H1 (cell line): ENCODE measurements at places on chromosomes 16 and 17. TPM values are rescaled to one million over a fixed set of nuclear protein-coding genes. Genes with fewer than 3 reads are reported as not detected.

CDH11 gene
- 8.4 and 8.7 TPM in 2 replicates for total RNA-seq

SLX4 gene
- 10.9 and 11.4 TPM in 2 replicates for total RNA-seq

DNA sequence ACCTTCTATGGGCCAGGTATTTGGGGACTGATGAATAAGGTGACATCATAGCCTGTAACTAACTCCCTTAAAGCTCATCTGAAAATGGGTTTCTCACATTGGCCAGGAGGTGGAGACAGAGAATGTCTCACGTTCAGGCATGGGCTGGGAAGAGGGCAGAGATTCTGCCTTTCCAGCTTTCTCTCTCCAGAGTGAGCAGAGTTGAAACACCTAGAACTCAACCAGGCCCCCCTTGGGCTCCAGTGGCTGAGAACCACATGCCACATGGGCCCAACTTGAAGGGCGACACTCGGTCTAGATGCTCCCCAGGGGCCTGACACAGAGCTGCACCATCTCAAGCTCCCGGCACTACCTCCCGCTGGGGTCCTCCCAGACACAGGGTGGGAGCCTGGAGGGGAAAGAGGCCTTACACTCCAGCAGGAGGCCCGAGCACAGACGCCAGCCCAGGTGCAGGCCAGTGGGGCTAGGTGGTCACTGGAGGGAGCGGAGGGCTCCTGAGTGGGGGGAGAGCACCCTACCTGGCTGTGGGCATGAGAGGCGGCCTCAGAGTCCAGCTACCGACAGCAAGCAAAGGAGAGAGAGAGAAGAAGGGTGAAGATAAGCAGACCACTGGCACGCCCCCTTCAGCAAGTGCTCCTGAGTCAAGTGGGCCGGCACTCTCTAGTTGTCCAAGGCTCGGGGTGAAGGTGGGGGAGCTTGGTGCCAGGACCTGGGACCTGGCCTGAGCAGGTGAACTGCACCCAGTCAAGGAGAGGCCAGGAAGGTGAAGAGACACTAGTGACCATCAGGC lies 55.9 kb downstream of the MYO18A start:
- H3K27me3 ChIP-seq = no peaks in the 10 kb centered on the region
- peak; percentile 57 for DNase-seq

- H3K4me1 ChIP-seq = no peaks in the 10 kb centered on the region; the same call in 1 of the 2 replicates
- peaks cover 11% of the 10 kb centered on the region for H3K36me3 ChIP-seq
- no peaks in the 10 kb centered on the region for H3K27me3 ChIP-seq
- H3K27ac ChIP-seq = no peak overlapping the region
- no peak for DNase-seq
Measured at GRCh38 chr17:16378636-16379282, 2.1 kb upstream of the UBB start.

DNA sequence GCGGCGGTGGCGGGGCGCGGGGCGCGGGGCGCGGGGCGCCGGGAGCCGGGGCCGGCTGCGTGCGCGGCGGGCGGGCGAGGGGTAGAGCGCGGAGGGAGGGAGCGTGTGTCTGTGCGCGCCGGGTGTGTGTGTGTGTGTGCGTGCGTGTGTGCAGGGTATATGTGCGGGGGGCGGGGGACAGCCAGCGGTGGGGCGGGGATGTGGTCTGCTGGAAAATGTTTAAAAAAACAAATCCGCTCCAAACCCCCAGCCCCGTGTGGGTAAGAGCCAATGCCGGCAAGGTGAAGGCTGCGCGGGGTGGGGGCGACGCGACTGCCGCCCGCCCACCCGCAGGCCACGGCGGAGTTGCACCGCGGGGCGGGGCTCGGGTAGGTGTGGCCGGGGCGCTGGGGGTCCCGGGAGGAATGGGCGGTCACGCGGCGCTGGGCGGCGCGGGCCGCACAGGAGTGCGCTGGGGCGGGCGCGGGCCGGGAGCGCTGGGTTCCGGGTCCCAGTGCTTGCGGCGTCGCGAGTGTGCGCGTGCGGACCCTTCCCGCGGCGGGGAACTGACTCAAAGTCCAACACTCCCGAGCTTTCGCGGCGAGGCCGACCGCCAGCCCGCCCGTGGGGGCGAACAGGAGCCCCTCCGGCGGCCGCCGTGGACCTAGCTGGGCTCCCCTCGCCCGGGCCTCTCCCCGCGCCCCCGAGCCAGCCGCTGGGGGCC lies at the start of gene CYGB:
CYGB (minus strand) TSS at position 132 of the 703 bp plus-strand sequence. CDS start 167 bp downstream, outside the sequence.
- H3K27me3 ChIP-seq = peaks cover 46% of the 10 kb centered on the region
- DNase-seq = no peak
- H3K4me3 ChIP-seq = peak within 1 kb of the TSS; percentile 67
- no peaks in the 10 kb centered on the region for H3K36me3 ChIP-seq

GRCh38 chr17:9887508-9887907 lies 17.6 kb downstream of the RCVRN start:
- no peaks in the 10 kb centered on the region for H3K4me1 ChIP-seq
- no peaks in the 10 kb centered on the region for H3K36me3 ChIP-seq
- H3K4me3 ChIP-seq = no peak overlapping the region
- no peak for DNase-seq
- H3K27ac ChIP-seq = no peak overlapping the region

GPR142 gene
- not detected in 2 replicates for total RNA-seq

DNA sequence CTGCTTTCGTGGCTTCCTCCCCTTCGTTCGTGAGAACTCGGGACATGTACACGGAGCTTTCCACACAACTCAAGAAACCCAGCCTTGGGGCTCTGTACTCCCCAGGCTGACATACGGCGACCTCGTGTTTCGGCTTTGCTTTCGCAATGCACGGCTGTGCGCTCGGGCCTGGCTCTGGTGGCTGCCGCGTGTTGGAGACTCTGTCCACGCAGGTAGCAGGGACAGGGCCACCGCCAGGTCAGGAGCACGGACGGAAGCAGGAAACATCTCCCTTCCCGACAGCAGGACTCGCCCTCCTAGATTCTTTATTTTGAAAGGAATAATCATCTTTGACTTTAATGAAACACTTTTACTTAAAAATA lies 17.3 kb downstream of the UTS2R start:
- H3K27ac ChIP-seq = no peak overlapping the region
- no peaks in the 10 kb centered on the region for H3K27me3 ChIP-seq
- H3K36me3 ChIP-seq = no peaks in the 10 kb centered on the region
- peaks cover 7% of the 10 kb centered on the region; the same call in 1 of the 2 replicates for H3K4me1 ChIP-seq
- DNase-seq = no peak
- H3K4me3 ChIP-seq = no peak overlapping the region

FBXW10 gene
- total RNA-seq = not detected in 2 replicates

GRCh38 chr17:76524598-76525512 lies 12.7 kb downstream of the CYGB start:
- H3K27me3 ChIP-seq = no peaks in the 10 kb centered on the region
- H3K27ac ChIP-seq = no peak overlapping the region
- no peaks in the 10 kb centered on the region for H3K36me3 ChIP-seq
- no peak overlapping the region for H3K4me3 ChIP-seq

DNA sequence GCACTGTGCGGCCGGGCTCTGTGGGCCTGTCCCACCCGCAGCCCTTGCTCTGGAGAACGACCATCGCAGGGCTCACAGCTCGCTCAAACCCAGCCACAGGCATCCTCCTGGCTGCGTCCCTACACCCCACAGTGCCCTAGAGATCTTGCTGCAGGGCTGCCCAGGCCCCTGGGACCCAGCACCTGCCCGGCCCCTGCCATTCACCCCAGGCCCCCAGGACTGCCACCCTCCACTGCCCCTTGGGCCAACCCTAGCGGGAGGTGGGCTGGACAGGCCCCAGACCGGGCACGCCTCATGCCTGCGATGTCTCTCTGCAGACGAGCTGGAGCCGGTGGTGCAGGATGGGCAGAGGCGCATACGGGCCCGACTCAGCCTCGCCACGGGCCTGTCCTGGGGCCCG lies 56.1 kb upstream of the ZC3H18 start:
- H3K27me3 ChIP-seq = no peaks in the 10 kb centered on the region
- H3K4me3 ChIP-seq = no peak overlapping the region
- H3K36me3 ChIP-seq = no peaks in the 10 kb centered on the region
- DNase-seq = no peak
- no peak overlapping the region for H3K27ac ChIP-seq
- no peaks in the 10 kb centered on the region for H3K4me1 ChIP-seq

DNA sequence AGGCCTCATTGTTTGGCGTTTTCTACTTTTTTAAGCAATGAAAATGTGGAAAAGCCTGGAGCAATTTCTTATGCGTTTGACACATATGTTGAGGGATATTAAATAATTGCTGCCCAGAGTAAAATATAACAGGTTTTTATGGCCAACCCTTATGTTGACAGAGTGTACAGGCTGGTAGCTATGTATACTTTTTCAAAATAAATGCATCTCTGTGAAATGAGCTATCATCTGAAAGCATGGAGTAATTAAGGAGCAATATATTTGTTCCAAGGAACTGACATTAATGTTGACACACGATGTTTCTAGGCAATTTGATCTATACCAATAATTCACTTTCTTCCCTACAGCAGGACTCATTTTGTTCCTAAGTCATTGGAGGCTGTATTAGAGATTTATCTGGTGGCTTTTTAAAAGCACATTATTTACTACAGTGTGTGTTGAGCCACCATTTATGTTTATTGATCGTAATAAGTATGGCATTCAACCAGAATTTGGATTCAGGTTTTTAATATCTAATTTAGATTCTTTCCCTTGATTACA lies 11.9 kb upstream of the KRT20 start:
- no peak for DNase-seq
- H3K27ac ChIP-seq = no peak overlapping the region
- H3K36me3 ChIP-seq = no peaks in the 10 kb centered on the region

DNA sequence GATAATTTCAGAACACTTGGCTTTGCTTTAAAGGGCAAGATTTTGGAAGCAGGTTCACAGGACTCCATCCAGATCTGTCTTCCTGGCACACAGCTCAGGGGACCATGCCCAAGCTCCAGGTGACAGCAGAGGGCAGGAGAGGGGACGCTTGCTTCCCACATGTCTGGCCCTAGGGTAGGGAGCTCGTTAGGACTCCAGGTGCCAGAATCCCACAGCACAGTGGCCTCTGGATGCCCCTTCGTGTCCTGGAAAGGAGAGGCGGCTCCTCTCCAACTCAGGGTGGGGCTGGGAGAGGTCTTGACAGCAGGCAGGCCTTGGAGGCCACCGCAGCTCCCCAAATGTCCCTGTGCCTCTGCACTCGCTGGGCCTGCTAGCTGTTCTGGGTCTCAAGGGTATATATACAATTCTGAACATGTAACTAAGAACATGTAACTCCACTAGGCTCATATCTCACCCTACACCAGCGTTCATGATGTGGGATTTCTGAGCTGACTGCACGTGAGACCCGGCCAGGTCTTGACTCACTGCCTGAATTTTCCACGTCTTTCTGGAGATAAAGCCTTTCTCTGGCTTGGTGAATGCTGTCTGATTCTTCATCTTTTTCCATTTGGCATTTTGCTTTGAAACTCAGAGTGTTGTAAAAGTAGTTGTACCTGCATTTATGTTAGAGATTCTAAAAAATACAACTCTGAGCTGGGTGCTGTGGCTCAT lies 52.8 kb downstream of the MARCHF10 start:
- H3K36me3 ChIP-seq = no peaks in the 10 kb centered on the region
- H3K27me3 ChIP-seq = no peaks in the 10 kb centered on the region
- no peak for DNase-seq
- no peak overlapping the region for H3K27ac ChIP-seq
- H3K4me1 ChIP-seq = peaks cover 7% of the 10 kb centered on the region; the same call in 1 of the 2 replicates
- no peak overlapping the region for H3K4me3 ChIP-seq

GRCh38 chr16:16143038-16143763 lies 80.1 kb downstream of the ABCC6 start:
- no peaks in the 10 kb centered on the region for H3K4me1 ChIP-seq
- DNase-seq = peak; percentile 71
- H3K36me3 ChIP-seq = peaks cover 28% of the 10 kb centered on the region
- H3K4me3 ChIP-seq = no peak overlapping the region
- H3K27ac ChIP-seq = no peak overlapping the region

TBC1D3H gene
- total RNA-seq = not detected in 2 replicates

GRCh38 chr16:27816561-27816960 lies 247.0 kb downstream of the GSG1L start:
- no peaks in the 10 kb centered on the region for H3K27me3 ChIP-seq
- H3K36me3 ChIP-seq = no peaks in the 10 kb centered on the region
- H3K4me1 ChIP-seq = no peaks in the 10 kb centered on the region
- H3K27ac ChIP-seq = no peak overlapping the region
- no peak for DNase-seq

DNA sequence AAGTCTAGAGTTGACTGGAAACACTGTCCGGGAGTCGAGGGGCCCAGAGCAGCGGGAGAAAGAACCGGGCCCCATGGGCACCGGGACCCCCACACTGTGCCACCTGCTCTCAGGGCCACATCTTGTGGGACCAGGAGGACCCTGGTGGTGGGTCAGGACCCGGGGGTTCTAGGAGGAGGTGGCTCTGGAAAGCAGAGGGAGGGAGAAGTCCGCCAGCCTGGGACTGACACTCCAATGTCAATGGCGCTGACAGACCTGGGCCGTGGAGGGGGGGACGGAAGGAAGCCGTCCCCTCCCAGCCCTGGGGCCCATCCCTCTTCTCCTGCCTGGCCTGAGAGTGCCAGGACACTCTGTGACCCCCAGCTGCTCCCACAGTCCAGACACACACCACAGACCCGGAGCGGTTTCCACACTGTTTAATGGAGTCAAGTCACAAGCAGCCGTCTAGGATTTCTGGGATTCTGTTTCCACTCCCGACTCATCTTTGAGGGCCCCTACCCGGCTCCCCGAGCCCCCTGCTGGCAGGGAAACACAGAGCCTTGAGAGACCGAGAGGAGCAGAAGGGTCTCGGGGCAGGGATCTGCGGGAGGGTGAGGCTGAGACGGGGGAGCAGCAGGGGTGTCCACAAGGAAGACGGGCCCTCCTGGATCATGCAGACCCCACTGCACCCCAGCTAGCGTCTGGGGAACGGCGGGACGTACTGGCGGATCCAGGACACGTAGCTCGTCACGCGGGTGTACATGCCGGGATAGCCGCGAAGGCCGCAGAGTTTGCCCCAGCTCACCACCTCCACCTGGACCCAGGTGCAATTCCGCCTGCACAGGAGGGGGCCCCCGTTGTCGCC lies 23.5 kb upstream of the UBE2I start:
- H3K27me3 ChIP-seq = peaks cover 5% of the 10 kb centered on the region
- no peak for DNase-seq
- H3K27ac ChIP-seq = no peak overlapping the region
- H3K4me3 ChIP-seq = no peak overlapping the region

GRCh38 chr17:56896968-56897359 lies 16.9 kb downstream of the TRIM25 start:
- H3K4me1 ChIP-seq = peaks cover 3% of the 10 kb centered on the region
- no peak for DNase-seq
- H3K27ac ChIP-seq = no peak overlapping the region
- H3K36me3 ChIP-seq = peaks cover 34% of the 10 kb centered on the region
- no peak overlapping the region for H3K4me3 ChIP-seq

SREBF1 gene
- 69.9 and 70.8 TPM in 2 replicates for total RNA-seq

GRCh38 chr17:17511881-17512858 lies 16.0 kb upstream of the RASD1 start:
- peaks cover 7% of the 10 kb centered on the region for H3K4me1 ChIP-seq
- no peak overlapping the region for H3K27ac ChIP-seq
- H3K27me3 ChIP-seq = no peaks in the 10 kb centered on the region
- no peaks in the 10 kb centered on the region for H3K36me3 ChIP-seq

ABAT gene
- 8.4 and 8.9 TPM in 2 replicates for total RNA-seq

SDK2 gene
- total RNA-seq = 3.6 and 3.9 TPM in 2 replicates

- H3K4me3 ChIP-seq = no peak overlapping the region
- H3K36me3 ChIP-seq = no peaks in the 10 kb centered on the region
- H3K27ac ChIP-seq = no peak overlapping the region
Measured at GRCh38 chr17:72518753-72519597, 398.2 kb downstream of the SOX9 start.

DBNDD1 gene
- 69.9 and 76.0 TPM in 2 replicates for total RNA-seq

GRCh38 chr17:28484296-28484695 lies 10.9 kb downstream of the SLC13A2 start:
- H3K27ac ChIP-seq = no peak overlapping the region
- no peak overlapping the region for H3K4me3 ChIP-seq
- peaks cover 12% of the 10 kb centered on the region for H3K4me1 ChIP-seq
- no peaks in the 10 kb centered on the region for H3K36me3 ChIP-seq
- no peak for DNase-seq
